ENCODE measurements at places on chromosomes 1 and 21.

- no peak for DNase-seq
These were observed 2.5 kb downstream of the VWA1 start for GRCh38 chr1:1437904-1438376.

DNA sequence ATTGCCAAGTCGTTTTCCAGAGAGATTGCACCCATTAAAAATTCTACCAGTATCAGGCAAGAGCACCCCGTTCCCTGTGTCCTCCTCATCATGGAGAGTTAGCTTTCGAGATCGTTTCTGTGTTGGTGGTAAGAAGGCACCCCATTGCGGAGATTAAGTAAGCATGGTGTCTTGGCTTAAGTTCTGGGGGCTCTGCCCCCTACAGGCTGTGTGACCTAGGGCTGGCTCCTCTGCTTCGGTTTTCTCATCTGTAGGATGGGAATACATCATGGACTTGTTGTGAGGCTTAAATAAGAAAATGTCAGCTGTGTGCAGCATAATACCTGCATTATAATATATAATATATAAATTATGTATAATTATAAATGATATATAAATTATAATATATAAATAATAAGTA lies 36.8 kb upstream of the TENT5C start:
- DNase-seq = no peak

- DNase-seq = peak; percentile 76
These were observed 21.6 kb downstream of the RAVER2 start for GRCh38 chr1:64766429-64766828.

- DNase-seq = no peak
These were observed 52.6 kb downstream of the GLIS1 start for GRCh38 chr1:53686091-53686964.

- no peak for DNase-seq
These were observed 1018.2 kb upstream of the PRMT6 start for GRCh38 chr1:106038260-106038659.

- no peak for DNase-seq
These were observed 37.1 kb downstream of the JUN start for GRCh38 chr1:58746757-58747156.

GRCh38 chr1:221099747-221100595 lies 220.7 kb downstream of the HLX start:
- DNase-seq = no peak

GRCh38 chr21:43721206-43721605 lies 2.3 kb downstream of the PDXK start:
- no peak for DNase-seq

GRCh38 chr1:205061665-205062069 lies 18.7 kb downstream of the CNTN2 start:
- peak; percentile 59 for DNase-seq

DNA sequence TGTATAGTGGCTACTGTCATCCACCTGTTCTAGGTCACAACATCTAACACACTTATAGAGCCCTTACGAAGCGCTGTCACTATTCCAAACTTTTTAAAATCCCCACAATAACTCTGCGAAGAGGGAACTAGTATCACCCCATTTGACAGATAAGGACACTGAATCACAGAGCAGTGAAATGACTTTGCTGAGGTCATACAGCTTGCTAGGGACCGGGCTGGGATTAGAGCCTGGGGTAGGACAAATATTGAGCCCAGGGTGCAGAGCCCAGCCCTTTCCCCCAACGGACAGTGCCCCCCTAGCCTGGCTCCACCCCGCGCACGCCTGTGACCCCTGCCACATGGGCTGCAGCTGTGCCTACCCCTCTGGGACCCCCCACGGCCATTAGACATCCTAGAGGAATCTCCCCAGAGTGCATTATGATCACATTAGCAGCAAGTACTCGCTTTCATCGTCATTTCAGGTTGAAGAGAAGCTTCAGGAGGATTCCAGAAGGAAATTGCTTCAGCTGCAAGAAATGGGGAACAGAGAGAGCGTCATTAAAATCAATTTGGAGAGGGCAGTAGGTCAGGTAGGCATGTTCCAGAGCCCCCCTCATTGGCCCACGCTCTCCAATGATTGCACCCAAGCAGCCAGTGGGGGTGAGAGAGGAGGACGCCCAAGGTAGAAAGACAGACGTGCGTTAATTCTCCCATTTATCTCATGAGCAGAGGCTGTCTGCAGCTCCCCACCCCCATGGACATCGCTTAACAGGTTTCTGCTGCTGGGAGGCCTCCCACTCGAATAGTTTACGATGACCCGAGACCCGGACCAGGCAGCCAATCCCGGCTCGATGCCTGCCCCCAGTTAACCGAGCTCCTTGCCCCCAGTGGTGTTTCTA lies 77.2 kb downstream of the FHAD1 start:
- no peak for DNase-seq

- no peak for DNase-seq
These were observed 719.9 kb upstream of the TMPRSS15 start for GRCh38 chr21:19123525-19123924.

DNA sequence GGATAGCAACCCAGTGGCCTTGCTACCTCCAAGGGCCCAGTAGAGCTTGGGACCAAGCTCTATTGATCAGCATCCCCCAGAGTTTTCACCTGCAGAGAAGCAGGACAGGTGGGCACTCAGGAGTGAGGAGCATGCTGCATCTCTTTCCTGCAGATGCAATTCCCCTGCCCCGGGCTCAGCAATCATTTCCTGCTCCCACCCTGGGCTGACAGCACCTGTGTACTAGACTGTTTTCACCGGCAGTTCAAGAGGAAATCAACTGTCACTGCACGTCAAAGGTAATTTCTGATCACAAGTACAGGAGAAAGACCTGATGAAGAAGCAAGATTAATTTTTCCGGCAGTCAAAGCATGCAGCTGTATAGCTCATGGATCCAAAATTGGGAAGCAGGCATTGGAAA lies 8.8 kb upstream of the NT5C1A start:
- DNase-seq = no peak

DNA sequence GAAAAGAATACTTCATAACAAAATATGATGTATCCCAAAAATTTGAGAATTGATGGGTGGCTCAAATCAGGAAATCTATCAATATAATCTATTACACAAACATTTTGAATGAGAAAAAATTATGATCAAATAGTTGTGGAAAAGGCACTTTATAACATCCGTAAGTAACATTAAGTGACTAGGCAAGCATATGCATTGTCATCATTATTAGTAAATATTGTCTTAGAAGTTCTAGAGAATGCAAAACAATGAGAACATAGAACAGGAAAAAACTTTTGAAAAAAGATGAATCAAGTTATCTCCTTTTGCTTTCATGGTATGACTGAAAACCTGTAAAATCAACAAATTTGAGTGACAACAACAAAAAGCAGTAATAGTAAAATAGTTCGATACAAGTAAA lies 42.9 kb downstream of the VCAM1 start:
- DNase-seq = no peak

DNA sequence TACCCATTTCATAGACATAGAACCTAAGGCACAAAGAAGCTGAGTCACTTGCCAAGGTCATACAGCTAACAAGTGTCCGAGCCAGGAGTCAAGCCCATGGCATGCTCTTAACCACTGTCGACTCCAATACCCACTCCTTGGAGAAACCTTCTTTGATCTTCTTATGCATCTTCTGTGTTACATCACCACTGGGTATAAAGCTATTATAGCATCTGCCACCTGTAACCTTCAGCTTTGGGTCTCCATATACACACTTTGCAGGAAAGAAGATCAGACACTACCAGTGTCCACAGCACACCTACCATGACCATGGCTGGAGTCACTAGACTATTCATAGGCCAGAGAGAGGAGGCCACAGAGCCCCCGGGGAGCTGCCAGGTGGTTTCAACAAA lies 29.1 kb downstream of the GPA33 start:
- no peak for DNase-seq

DNA sequence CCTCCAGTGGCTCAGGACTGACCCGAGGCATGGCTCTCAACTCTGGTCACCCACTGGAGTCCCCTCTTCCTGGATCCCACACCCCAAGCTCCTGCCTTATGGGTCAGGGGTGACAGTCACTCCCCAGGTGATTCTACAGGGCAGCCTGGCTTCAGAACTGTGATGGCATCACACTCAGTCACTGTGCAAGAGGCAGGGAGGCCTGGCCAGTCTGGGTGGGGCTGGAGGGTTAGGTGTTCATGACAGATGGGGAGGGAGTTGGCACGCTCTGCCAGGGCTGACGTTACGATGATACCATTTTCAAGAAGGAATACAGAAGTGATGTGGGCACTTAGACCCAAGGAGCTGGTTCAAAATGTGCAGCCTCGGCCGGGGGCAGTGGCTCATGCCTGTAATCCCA lies 25.2 kb upstream of the ABCG1 start:
- peak; percentile 58 for DNase-seq

DNA sequence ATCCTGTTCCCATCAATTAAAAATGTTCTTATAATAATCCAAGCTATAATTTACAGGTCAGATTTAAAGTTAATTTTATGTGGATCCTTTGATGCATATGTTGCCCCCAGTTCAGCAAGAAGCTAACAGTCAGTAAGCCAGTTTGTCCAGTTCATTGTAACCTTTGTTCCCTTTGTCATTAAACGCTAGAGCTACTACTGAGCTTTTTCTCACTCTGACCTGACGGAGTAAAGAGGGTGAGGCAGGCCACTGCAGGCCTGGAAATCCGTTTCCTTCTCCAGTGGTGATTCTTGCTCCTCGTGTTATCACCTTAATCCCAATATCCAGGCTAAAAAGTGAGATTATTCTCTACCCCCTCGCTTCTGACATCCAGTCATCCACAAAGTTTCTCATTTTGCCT lies 10.2 kb downstream of the YBX1 start:
- DNase-seq = peak; percentile 40

GRCh38 chr1:76867342-76868130 lies at the start of gene ST6GALNAC5:
TSS of gene ST6GALNAC5 (plus strand) at chr1:76867480.
- no peak for DNase-seq

DNA sequence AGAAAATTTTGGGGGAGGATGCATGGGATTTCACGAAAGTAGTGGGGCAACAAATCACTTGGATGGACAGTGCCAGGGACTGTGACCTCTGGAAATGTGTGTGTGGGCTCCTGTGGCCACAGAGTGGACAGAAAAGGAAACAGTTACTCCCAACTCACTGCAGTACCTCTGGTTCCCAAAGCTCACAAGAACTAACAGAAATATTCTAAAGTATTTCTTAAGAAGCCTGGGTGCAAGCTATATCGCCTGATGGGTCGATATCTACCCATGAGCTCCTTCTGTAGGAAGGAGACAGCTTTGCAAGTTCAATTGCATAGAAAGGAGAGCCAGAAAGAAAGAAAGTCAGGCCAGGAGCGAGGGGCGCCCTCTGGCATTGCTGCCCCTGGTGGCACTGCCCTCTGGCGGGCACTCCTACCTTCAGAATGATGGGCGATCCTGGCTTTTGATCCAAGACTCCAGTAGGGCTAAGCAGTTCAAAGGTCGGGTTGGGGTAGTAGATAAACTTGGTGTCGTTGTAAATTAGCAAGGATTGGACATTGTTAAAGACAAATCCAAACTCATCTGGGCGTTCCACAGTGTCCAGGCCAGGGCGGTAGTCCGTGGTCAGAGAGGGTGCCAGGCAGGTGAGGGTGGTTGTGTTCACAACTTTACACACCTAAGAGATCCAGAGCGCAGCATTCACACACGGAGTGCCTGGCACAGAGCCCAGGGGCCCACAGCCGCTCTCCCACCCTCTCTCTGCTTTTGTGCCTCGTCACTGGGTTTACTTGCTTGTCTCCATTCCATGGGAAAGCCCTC lies 134.7 kb upstream of the CD34 start:
- no peak for DNase-seq

DNA sequence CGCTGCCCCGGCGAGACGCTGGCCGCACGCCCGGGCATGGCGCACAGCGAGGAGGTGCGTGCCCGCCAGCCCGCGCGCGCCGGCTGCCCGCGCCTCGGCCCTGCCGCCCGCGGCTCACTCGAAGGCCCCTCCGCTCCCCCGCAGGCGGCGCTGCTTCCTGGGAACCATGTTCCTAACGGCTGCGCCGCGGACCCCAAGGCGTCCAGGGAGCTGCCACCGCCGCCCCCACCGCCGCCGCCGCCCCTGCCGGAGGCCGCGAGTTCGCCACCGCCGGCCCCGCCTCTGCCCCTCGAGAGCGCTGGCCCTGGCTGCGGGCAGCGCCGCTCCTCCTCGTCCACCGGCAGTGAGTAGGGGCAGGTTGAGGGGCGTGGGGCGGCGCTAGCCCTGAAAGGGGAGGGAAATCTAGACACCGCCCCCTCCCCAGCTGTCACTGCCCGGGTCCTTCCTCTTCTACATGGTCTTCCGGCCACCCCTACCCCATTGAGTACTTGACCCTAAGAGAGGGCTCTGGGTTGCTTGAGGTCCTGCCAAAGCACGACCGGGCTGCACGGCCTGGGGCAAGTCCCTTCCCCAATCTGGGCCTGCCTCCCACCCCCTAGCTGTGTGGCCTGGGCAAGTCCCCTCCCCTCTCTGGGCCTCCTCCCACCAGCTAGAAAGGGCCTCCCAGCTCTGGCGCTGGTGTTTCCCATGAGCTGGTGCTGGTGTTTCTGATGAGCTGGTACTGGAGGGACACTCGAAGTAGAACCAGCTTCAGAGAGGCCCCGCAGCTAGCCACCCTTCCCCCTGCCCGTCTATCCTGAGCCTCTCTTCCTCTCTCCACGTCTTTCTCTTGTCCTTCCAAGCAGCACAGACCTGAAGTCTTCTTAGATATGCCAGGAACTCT lies 17.0 kb downstream of the TNFRSF25 start:
- no peak for DNase-seq

GRCh38 chr1:188433425-188433824 lies 1604.7 kb downstream of the PLA2G4A start:
- peak; percentile 24 for DNase-seq

GRCh38 chr1:182651339-182651724 lies 33.1 kb downstream of the RGS8 start:
- no peak for DNase-seq

- DNase-seq = peak; percentile 45
These were observed 36.5 kb downstream of the ZBTB17 start for GRCh38 chr1:15939181-15940109.

GRCh38 chr21:25494804-25495203 lies 112.5 kb downstream of the MRPL39 start:
- no peak for DNase-seq

DNA sequence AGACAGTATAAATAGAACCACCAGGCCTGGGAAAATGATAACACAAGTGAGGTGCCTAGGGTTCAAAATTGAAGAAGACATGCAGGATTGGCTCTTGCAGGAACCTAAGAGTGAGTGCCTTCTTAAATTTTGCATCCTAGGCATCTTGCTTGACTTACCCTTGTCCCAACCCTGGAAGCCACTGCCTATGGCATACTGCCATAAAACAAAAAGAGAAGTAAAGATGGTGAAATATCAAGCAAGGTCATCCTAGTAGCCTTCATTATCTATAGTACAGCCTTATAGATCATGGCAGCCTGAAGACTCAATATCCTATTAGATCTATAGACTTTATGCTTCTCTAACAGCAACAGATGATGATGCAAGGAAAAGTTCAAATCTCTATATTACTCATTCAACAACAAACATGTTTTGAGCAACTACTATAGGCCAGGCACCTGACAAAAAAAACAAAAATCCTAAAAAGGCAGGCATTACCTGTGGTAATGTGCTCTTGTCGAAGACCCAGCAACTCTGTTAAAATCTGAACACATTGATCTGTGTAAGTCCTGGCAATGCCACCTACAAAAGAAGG lies 6.3 kb downstream of the AP4B1 start:
- no peak for DNase-seq

- DNase-seq = peak; percentile 80
These were observed 70.2 kb downstream of the KIF14 start for GRCh38 chr1:200550367-200550766.
